ENCODE measurements at places on chromosomes 7 and 10.

GRCh38 chr10:77946084-77946483, 19.5 kb upstream of the DLG5 start:
- DNase-seq, result no peak

DNA sequence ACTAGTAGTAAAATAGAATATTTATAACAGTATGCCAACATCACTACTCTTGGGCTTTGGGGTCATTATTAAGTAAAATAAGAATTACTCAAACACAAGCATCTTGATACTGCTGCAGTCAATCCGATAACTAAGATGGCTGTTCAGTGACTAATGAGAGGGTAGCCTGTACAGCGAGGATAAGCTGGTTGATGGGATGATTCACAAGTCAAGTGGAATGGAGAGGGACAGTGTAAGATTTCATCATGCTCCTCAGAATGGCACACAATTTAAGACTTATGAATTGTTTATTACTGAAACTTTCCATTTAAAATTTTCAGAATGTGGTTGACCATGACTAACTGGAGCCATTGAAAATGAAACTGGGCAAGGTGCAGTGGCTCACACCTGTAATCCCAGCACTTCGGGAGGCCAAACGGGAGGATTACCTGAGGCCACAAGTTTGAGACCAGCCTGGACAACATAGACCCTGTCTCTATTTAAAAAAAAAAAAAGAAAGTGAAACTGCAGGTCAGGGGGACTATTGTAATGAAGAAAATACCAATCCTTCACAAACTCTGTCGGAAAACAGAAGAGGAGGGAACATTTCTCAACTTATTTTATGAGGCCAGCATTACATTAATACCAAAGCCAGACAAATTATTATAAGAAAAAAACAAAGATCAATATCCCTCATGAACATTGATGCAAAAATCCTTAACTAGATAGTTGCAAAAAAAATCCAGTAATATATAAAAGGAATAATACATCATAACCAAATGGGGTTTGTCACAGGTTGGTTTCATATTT, 11.2 kb downstream of the AVL9 start:
- no peak for DNase-seq

DNA sequence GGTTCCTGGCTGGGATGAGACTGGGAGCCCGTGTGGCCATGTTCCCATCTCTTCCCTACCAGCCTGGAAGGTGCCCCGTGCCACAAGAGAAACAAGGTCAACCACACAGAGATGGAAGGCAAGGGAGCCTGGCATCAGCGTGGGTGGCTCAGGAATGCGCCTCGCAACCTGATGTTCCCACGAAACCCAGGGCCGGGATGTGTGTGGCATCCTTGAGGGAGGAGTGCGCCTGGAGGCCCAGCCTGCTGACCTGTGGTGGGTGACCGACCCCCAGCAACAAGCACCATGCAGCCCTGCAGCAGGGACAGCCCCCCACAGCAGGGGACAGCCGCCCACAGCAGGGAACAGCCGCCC, 267.2 kb downstream of the ELFN1 start:
- no peak for DNase-seq

- DNase-seq, result no peak
These were observed 399.3 kb downstream of the PPP1R3A start for GRCh38 chr7:113519472-113519871.

DNA sequence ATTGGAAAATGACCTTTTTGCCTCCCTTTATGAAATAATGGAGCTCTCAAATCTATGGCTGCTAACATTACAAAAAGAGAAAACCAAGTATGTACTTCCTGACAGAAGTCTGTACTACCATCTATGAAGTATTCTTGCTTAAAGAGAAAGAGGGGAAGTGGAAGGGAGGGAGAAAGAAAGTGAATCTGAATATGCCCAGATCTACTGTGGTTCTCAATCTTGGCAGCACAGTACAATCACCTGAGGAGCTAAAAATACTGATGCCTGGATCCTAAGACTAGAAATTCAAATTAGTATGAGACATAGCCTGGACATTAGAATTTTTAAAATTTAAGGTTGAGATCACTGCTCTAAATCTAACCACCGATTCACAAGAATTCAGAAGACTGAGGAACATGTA, 85.2 kb downstream of the IGF2BP3 start:
- no peak for DNase-seq

DNA sequence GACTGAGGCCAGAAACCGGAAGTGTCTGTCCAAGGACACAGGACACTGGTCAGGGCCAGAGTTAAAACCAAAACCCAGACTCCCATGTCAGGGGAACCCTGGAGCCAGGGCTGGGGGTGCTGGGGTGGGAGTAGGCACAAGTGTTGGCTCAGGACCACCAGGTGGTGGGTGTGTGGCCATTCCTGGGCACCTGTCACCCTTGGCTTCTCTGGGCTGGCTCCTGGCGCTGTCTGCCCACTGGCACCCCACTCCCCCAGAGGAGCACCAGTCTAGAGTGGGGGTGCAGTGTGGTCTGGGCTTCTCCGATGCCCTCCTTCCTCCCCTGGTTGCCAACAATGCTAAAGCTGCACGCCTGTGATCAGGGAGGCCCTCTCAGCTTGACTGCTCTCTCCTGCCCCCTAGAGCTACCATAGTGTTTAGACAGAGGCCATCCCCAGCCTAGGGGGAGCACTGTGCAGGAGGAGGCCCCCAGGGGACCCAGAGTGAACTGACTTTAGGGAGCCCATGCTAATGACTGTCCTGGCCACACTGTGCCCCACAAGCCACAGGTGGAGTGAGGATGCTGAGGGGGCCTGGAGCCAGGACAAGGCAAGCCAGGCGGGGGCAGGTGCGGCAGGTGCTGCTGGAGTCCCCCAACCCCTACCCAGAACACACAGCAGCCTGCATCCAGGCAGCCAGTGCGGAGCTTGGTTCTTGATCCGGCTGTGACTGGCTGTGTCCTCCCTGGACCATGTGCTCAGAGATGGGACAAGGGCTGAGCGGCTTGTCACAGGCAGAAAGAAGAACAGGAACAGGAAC, 11.0 kb downstream of the RASGEF1A start:
- peak; percentile 30 for DNase-seq

GRCh38 chr10:86670290-86670811, 2.0 kb downstream of the LDB3 start:
- no peak for DNase-seq

GRCh38 chr7:47335557-47336471, 246.1 kb downstream of the TNS3 start:
- no peak for DNase-seq

GRCh38 chr7:95867309-95867708, 95.0 kb downstream of the DYNC1I1 start:
- no peak for DNase-seq

- DNase-seq, result no peak
These were observed 2.0 kb downstream of the PIP4K2A start for GRCh38 chr10:22712211-22712955.

DNA sequence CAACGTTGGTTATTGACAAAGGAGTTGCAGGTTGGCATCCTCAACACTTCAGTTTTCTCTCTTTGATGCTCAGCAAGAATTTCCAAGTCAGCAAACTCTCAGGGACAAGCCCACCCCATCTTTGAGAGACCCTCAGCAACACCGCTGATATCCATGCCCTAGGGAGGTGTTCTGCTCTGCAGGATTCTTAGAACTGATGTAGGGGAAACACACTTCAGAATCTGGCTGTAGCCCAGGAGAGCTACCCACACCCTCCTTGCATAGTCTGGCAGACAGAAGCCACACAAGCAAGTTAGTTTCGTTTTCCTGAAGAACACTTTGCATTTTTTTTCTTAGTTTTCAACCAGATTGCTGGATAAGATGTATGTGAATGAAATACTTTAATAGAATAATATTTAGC, 822 bp downstream of the SAMD9L start:
- no peak for DNase-seq

GRCh38 chr7:132837529-132837928, 244.4 kb downstream of the CHCHD3 start:
- DNase-seq, result no peak

DNA sequence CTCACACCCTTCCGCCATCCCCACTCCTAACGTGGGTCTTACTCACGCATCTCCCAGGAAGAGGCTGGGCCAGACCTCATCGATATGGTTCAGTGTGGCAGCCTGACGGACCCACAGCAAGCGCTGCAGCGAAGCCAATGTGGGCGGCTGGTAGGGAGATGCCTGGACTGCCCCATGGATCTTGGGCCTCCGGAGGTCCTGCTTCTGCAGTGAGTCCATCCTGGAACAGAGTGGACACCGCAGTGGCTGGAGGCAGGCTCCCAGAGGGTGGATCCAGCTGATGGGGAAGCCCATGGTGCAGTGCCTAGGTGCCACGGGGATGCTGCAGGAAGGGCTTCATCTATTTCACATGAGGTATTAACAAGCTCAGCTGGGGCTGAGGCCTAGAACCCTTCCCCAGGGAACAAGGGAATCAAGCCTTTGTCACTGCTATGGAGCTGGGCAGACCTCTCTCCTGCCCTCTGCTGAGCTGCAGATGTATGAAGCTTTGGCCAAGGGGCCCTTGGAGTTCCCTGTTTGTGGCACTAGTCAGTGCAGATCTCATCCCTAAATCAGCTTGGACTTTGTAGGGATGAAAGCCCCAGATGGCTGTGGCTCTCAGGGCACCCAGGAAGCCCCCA, 13.7 kb upstream of the SAMD8 start:
- DNase-seq, result no peak

DNA sequence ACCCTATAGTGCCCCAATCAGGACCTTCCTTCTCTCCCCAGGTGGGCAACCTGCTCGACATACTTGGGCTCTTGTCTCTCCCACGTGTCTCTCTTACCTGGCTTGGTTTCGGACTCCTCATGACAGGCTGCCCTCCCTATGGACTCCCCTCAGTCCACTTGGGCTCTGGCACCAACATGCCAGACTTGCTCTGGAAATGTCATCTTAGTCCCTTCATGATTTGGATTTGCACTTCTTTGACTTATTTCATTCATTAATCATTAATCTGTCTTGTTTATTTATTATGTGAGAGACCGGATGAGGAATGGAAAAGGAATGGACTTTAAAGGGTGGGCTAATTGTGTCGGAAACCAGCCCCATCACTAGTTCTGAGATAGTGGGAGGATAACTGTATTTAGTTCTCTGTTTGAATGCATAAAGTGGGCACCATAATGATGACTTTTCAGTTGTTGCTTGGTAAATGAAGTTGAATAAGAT, 108.0 kb downstream of the SND1 start:
- no peak for DNase-seq

GRCh38 chr10:47374611-47375536, 9.2 kb downstream of the ZNF488 start:
- no peak for DNase-seq

- no peak for DNase-seq
These were observed 87.9 kb upstream of the GTF2I start for GRCh38 chr7:74569501-74570075.

GRCh38 chr7:156842317-156842716, 50.7 kb downstream of the LMBR1 start:
- DNase-seq, result no peak

DNA sequence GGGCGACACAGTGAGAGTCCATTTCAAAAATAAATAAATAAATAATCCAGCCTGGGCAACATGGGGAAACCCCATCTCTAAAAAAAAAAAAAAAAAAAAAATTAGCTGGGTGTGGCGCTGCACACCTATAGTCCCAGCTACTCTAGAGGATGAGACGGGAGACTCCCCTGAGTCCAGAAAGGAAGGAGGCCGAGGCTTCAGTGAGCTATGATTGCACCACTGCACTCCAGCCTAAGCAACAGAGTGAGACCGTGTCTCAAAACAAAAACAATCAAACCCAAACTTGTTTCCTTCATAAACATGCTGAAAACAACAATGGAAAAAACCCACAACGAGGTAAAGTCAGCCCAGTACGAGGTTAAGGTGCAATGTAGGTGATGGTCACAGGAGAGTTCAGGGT, 1.2 kb downstream of the COX19 start:
- no peak for DNase-seq

- peak; percentile 80 for DNase-seq
These were observed 985 bp upstream of the ETV1 start for GRCh38 chr7:13990319-13990983.

DNA sequence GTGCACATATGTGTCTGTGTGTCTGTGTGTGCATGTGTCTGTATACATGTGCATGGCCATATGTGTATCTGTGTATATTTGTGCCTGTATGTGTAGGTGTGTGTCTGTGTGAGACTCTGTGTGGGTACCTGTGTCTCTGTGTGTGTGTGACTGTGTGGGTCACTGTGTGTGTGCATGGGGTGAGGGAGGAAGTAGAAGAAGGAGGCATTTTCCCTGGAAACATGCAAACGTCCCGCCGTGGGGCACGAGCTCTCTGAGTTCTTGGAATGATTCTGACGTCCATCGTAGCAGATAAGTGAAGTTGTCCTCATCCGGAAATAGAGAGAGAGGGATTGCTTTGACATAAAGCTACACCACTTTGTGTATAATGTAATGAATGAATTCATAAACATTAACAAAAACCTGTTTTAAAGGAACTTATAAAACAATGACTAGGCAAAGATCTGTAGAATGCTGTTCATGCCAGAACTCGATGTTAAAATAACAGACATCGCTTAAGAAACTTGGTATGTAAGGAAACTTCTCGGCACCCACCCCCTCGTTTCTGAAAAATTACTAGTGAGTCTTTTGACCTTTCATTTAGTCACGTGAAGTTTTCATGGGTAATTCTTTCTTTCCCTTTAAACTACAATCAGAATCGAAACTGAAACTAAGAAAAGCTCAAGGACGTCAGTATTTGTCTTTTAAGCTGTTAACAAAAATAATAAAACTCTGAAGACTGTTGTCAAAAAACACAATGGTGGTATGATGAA, 43.6 kb upstream of the KLF6 start:
- no peak for DNase-seq

- DNase-seq, result no peak
These were observed 43.9 kb downstream of the DKK1 start for GRCh38 chr10:52357971-52358370.

DNA sequence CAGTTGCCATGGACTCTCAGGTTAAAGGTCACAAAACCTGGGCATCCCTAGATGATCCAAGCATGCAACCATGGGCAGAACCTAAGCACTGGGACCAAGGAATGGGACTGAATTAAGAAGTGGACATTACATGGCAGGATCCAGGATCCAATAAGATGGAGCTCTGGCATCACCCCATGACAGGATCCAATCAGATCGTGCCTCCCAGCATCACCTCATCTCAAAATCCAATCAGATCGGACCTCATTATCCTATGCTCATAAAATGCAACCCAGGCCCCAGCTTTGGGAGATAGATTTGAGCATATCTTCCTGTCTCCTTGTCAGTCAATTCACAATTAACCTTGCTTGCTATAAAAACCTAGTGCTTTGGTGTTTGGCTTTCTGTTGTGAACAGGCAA, 616.1 kb downstream of the PARD3 start:
- DNase-seq, result no peak

GRCh38 chr7:44223362-44224079, 22.7 kb downstream of the YKT6 start:
- peak; percentile 37 for DNase-seq

DNA sequence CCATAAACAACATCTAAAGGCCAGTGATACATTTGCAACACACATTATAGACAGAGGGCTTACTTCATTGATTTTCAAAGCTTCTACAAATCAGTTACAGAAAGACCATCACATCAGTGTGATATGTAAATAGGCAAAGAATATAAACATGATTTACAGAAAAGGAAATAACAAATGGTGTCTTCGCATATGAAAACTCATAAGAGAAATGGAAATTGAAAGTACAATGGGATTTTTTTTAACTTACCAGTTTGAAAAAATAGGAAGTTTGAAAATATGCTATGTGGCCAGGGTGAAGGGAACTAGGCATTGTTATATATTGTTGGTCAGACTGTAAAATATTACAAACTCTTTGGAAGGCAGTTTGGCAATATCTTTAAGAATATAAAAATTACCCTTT, 27.3 kb downstream of the SEC23IP start:
- no peak for DNase-seq

Data from spinal cord (tissue), 10 donors.